ENCODE measurements at places on chromosomes 1 and 21.

DNA sequence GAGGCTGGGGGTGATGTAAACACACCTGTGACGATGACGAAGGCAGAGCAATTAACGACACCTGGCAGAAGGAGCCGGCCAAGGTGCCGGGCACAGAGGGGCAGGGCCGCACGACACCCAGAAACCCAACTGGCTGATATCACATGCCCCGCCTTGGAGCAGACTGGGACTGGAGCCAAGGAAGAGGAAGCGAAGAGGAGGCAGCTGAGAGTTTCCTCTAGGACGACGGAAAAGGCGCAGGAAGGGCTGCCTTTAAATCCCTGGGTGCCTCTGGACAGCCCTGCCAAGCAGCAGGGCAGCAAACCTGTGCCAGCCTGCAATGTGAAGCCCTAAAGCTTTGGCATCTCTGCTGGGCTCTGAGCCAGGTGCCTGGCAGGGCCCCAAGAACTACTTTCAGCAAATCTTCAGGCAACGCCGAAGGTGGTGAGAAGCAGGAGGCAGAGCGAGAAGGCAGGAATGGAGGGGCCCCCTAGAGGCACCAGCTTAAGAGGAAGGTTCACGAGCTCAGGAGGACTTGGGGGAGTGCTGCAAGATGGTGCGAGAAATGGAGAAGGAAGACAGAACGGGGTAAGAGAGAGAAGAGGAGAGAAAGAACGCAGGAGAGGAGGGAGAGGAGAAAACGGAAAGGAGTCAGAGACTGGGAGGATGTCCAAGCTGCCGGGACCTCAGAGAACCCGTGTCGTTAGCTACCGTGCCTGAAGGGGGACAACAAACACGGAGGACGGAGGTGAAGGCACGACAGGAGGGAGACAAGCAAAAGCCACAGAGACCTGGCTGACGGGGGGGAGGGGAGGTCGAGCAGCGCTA is 25.3 kb upstream of the PEF1 start:
- peak; percentile 50 for DNase-seq

- DNase-seq, result peak; percentile 91
These were observed 58.9 kb upstream of the LAPTM5 start for GRCh38 chr1:30816211-30817076.

DNA sequence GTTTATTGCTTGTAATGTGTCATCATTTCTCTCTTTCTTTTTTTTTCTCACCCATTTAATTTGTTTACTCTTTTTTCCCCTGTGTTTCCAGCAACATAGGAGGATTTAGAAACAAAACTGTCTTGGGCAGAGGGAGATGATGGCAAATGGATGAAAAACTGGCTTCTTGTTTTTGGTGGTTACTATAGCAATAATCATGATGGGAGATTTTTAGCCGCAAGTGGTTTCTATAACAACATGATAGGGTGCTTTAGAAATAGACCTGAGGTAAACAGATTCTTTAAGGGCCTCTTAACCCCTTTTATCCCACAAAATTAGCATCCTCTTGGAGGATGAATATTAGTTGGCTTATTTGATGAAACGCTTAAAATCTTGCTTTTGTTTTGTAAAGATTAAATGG is 51.6 kb downstream of the CRB1 start:
- no peak for DNase-seq

GRCh38 chr21:45112371-45112770 is 38.0 kb downstream of the ADARB1 start:
- no peak for DNase-seq

- peak; percentile 78 for DNase-seq
These were observed 105.1 kb downstream of the COLGALT2 start for GRCh38 chr1:183932412-183932811.

DNA sequence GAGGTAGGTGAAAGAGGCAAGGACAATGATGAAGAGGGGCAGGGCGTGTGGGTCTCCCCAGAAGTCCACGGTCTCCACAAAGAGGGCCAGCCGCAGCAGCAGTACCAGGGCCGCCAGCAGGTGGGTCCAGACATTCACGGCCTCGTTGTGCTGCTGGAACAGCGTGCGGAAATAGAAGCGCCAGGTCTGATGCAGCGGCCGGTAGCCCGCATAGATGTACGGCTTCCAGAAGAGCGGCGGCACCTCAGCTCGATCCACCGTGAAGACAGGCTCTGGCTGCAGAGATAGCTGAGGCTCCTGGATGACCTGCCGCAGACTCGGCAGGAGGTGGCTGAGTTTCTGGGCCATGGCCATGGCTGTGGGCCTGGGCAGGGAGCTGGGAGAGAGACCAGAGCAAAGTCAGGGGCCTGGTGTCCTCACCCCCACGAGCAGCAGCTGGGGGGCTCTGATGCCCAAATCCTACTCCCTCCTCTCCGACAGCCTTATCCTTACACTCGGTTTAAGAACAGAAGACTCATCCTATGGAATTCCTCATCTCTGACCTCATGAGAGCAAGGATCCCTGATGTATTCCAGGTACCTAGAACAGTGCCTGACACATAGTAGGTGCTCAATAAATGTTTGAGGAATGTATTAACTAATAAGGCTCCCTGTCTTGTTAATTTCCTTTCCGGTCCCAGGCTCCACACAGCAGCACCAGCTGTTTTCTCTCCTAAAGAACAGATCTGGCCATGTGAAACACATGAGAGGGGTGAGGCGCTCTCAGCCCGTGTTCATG is 4.4 kb upstream of the AUNIP start:
- DNase-seq, result peak; percentile 62

DNA sequence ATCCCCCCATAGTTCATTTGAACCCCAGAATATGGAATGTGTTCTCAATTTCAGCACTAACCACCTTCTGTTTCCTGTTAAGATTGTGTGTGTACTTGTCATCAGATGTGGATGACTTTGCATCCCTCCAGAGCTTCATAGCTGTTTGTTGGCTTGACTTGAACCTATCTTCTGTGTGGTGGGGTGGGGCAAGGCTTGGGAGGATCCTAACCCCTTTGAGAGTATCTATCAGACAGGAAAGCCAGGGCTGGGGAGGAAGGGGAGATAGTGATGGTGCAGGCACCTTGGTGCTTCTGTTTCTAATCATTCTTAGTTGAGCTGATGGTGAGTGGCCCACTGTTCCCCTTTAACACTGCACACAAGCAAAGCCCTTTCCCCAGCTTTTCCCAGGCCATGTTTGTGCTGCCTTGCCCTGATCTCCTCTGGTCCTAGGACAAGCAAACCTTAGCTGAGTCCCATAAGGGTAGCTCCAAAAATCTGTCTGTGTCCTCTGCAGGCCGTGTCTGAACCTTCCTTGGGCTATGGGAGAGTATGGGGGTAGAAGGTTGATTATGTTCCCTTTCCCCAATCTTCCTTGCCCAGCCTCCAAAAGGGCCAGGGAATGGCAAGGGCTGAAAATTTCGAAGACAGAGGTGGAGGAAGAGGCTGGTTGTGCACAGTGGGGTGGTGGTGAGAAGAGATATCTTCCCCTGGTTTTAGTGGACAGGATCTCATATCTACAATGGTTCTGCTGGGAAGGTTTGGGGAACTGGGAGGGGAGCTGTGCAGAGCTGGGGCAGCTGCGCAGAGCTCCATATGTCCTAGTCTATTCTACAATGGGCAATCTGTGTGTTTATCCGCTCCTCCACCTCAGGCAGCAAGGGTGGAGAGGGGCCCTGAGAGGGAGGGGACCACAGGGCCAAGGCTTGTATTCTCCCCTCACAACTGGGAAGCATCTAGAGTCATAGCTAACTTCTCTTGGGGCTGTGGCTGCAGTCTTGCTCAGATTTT is 1.4 kb downstream of the NHLH1 start:
- no peak for DNase-seq

DNA sequence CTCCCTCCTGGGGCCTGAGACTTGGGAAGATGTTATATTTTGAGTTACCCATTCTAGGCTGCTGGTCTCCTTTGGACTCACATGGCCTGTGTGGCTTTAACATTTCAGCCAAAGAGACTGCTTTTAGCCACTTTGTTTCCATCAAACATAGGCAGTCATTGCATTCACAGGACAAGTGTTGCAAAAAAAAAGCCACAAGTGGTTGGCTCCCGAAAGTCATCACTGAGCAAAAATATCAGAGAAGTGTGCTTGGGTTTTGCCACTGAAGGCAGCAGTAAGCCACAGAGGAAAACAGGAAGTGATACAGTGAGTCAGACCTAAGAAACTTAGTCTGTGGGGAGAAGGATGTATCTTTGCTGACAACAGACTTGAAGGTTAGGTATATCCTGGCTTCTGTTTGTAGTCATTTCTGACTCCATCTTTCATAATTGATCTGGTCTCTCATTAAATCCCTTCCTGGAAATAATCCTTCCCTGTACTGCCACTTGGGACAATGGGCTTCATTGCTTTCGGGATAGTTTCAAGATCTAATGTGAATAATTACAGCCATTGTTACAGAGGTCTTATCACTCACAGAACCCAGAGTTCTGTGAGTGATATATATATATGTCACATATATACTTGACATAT is 80.9 kb downstream of the COLGALT2 start:
- DNase-seq, result no peak

GRCh38 chr1:178784131-178784536 is 59.1 kb downstream of the RALGPS2 start:
- DNase-seq, result no peak

DNA sequence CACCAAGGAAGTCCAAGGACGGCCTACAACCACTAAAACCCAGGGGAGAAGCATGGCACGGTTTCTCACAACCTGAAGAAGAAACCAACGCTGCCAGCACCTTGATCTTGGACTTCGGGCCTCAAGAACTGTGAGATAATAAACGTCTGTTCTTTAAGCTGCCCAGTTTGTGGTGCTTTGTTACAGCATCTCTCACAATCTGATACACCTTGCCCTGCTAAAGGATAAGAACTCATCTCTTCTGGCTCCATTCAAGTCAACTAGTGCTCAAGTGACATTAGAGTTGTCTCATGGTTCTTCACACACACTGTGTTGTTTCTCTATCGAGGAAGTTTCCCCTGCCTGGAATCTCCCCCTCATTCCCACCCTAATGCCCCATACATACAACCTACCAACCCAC is 314.4 kb upstream of the RUNX1 start:
- DNase-seq, result no peak

DNA sequence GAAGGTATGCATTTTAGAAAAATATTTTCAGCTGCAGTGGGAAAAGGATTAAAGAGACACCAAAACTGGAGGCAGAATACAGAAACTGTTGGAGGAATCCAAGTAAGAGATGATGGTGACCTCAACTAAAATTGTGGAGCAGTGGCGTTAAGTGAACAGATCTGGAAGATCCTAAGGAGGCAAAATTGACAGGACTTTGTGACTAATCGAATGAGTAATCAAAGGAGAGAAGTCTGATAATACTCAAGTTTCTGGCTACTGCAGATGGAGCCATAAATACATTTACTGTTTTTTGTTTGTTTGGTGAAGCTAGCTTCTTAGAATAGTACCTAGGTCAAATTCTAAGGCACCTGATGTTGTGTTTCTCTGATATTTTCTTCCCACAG is 3.1 kb downstream of the CTBS start:
- no peak for DNase-seq

DNA sequence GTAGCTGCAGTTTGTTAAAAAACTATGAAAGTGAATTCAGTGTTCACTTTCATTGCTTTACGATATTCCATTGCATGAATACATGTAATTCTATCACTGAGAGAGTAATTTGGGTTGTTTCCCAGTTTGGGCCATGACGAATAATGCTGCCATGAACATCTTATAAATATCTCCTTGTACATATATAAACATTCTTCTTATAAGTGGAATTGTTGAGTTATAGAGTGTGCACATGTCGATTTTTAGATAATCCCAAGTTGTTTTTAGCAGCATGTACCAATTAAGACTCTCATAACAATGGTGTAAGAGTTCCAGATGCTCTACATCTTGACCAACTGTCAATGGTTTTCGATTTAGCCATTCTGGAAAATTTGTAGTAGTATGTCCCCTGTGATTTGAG is 40.9 kb downstream of the ALG6 start:
- DNase-seq, result no peak

- no peak for DNase-seq
These were observed 94.8 kb downstream of the EBNA1BP2 start for GRCh38 chr1:43077273-43077672.

- no peak for DNase-seq
These were observed 83.8 kb downstream of the GON4L start for GRCh38 chr1:155773221-155773620.

DNA sequence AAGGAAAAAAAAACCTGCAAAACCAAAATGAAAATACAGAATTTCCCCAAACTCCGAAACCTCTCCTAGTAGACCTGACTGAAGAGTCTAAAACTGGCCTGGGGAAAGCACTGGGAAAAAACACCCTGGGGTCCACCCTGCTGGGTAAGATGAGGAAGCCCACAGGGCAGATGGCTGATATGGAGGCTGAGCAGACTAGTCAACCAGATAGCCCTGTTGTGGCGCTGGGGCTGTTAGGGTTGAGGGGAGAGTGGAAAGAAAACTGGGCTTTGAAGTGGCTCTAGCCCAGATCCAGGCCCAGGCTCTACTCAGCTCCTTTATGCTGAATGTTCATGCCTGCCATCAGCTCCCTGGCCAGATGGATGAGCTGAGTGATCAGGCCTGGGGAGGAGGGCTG is 6.8 kb upstream of the SLAMF1 start:
- DNase-seq, result no peak

DNA sequence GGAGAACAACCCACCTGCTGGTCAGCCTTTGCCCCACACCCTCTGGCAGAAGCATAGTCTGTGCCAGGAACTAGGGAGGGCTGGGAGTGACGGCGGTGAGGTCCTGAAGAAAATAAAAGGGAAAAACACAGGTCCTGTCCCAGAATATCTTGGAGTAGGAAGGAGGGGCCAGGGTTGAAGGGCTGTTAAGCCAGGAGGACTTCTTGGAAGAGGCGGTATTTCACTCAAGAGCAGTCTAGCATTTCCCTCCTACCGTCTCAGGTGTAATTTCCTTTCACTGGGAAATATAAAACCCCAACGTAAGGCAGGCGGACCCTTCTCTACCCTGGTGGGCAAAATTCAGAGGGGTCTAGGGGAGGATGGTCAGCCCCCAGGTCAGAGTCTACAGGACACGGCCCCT is 72.7 kb upstream of the TTC34 start:
- no peak for DNase-seq

DNA sequence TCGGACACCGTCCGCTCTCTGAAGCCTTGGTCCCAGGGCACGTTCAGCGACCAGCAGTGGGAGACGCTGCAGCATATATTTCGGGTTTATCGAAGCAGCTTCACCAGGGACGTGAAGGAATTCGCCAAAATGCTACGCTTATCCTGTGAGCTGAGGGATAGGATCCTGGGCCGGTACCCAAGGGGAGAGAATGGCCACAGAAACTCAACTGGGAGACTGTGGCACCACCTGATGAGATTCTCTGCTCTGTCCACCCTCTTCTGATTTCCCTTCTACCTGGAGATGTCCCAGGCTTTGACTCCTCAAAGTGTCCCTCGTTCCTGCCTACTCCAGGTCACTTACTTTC is 855 bp downstream of the CD1D start:
- no peak for DNase-seq

DNA sequence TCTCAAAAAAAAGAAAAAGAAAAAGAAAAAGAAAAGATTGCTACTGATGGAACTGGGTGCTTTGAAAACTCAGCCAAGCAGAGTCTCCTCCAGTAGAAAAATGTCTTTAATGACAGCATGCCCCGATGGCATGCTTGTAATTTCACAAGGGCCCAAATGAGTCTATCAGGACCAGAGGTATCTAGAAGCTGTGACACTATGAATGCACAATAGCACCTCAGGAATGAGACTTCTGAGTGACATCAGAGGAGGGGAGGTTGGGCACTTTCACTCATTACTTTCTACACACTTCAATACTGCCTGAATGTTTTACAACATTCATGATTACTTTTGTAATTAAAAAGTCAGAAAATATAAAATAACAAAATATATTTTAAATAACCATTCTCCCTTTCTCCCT is 15.1 kb upstream of the CD58 start:
- DNase-seq, result no peak
